ENCODE measurements at places on chromosomes 7 and 10.

GRCh38 chr10:125002423-125003145 lies 60.7 kb downstream of the ZRANB1 start:
- DNase-seq = no peak

DNA sequence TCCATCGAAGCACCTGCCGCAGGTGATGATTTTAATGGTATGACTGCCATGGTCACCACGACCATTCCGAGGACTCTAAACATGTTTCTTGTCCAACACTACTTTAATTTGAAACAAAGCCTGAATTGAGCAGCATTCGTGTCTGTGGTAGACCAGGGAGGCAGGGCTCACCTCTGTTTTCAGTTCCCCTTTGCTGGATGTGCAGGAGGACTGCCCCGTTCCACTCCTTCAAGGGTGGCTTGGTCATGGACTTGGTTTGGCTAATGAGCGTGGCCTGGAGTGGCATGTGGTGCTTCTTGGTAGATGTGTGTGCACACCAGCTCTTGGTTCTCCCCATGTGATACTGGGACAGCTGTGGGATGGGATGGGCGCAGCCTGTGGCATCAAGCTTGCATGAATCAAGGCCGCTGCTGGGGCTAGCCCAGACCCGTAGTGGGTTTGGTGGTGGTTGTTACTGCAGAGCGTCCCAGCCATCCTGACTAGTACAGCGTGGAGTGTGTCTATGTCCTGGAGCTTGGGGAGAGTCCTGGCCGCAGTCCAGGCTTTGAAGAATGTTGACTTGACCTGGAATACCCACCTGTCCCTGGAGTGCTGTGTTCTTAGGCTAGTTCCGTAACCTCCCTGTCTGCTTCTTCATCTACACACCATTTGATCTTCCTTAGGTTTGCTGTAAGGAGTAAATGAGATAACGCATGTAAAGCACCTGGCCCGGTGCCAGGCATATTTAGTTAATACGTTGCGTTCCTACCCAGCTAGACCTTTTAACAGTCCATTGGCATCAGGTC lies 34.8 kb downstream of the MGMT start:
- no peak for DNase-seq

GRCh38 chr7:159198016-159198724 lies 53.5 kb upstream of the VIPR2 start:
- DNase-seq = no peak

DNA sequence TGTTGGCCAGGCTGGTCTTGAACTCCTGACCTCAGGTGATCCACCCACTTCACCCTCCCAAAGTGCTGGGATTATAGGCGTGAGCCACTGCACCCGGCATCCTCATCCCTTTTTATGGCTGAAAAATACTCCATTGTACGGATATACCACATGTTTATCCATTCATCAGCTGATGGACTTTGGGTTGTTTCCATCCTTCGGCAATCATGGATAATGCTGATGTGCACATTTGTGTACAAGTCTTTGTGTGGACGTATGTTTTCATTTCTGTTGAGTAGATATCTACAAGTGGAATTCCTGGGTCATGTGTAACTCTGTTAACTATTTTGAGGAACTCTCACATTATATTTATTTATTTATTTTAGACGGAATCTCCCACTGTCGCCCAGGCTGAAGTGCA lies 5.7 kb upstream of the UCMA start:
- DNase-seq = no peak

DNA sequence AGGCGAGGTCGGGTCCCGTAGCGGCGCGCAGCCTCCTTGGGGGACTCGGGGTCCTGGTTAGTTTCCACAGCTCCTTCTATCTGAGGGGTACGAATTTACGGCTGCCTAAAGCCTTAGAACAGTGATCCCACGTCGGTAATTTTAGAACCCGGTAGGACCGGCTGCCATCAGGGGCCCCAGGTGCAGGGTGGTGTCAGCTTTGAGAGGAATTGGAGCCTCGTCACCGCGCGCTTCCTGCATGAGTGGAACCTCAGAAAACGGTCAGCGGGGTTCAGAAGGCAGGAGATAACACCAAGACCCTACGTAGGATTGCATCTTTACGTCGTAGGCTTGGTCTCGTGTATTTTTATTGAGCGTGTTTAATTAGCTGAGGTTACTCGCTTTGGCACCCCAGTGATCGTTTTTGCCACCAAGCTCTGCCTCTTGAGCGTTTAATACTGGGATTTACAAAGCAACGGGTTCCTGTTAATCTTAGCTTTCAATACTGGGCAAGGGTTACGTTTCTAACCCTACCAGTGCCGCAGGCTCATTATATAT lies 443 bp downstream of the RNF32 start:
- peak; percentile 22 for DNase-seq
